ENCODE measurements at places on chromosomes 12 and 14. TPM values are rescaled to one million over a fixed set of nuclear protein-coding genes. Genes with fewer than 3 reads are reported as not detected.

KIF21A gene
- total RNA-seq, result 0.82 TPM

DAO gene
- not detected for total RNA-seq

GRCh38 chr12:91871751-91872150 is 273.9 kb downstream of the BTG1 start:
- DNase-seq, result no peak

DNA sequence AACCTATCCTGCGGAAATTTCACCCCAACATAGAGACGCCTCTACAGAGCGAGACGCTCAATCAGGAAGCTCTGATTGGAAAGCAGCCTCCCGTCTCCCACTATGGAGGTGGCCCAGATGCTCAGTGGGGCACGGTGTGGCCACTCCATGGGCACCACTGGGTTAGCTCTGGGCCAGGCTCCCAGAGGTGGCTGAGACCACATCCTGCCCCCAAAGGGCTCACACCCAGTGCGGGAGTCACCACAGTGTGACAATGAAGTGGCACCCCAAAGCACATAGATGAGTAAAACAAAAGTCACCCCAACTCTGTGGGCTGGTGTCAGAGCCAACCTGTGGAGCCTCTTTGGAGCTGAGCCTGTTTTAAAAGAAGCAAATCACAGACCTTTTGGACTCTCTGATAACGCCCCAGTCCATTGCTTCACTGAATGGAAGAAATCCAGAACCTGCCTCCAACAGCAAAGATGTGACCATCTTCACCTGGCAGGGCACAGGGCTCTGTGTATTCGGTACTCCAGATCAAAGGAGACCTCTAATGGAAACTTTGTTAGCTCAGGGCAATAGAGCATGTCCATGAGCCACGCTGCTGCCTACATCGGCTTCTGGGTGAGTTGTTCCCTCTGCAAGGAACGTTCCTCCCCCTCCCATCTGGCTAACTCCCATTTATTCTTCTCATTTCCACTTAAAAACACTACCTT is 19.6 kb downstream of the CLMN start:
- DNase-seq, result peak; percentile 85
